ENCODE measurements at places on chromosomes 7 and 10.

DNA sequence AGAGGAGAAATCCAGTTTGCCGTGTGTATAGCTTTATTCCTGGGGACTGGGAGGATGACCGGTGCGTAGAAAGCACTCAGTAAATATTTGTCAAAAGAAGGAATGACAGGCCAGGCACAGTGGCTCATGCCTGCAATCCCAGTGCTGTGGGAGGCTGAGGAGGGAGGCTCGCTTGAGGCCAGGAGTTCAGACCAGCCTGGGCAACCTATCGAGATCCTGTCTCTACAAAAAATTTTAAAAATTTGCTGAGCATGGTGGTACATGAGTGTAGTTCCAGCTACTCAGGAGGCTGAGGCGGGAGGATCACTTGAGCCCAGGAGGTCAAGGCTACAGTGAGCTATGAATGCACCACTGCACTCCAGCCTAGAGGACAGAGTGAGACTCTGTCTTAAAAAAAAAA, 15.8 kb downstream of the EPHB4 start:
- no peak for DNase-seq

GRCh38 chr7:146736446-146737190, 620.0 kb downstream of the CNTNAP2 start:
- no peak for DNase-seq

GRCh38 chr7:26439521-26440232, 148.0 kb downstream of the SNX10 start:
- no peak for DNase-seq

DNA sequence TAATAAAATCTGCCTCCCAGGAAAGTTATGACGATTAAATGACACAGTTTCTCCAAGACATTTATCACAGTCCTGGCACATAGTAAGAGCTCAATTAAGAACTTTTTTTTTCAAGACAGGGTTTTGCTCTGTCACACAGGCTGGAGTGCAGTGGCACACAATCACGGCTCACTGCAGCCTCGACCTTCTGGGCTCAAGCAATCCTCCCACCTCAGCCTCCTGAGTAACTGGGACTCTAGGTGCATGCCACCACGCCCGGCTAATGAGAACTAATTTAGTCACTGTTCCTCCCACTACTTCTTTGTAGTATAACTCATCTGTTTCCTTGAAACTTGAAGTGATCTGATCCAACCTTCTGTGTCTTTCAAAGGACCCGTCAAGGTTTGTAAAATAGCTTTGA, 42.2 kb upstream of the MXI1 start:
- DNase-seq, result no peak

GRCh38 chr7:46157404-46157803, 236.3 kb upstream of the IGFBP3 start:
- DNase-seq, result no peak

- DNase-seq, result no peak
These were observed 113.4 kb upstream of the GPR141 start for GRCh38 chr7:37570145-37570544.

DNA sequence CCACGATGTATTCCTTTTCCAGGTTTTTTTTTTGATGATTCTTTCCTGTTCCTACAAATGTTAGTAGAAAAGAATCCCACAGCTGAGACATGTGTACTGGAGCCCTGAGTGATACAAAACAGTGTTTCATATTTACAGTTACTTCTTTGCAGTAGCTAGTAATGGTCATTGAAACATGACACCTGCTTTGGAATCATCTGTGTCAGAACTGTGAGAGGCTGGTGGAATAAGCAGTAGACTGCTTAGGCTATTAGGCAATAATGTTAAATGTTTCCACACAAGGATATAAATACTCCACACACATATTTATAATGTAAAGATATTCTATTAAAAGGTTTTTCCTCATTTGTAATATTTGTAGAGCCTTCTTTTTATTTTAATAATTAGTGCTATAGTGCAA, 394.0 kb downstream of the THSD7A start:
- DNase-seq, result no peak

- DNase-seq, result no peak
These were observed 109.7 kb downstream of the NT5C2 start for GRCh38 chr10:103083266-103083976.
